ENCODE measurements at places on chromosomes 11 and 22. TPM values are rescaled to one million over a fixed set of nuclear protein-coding genes. Genes with fewer than 3 reads are reported as not detected.

The PANX3 gene
- not detected for total RNA-seq

The SYNGR1 gene
- total RNA-seq: 3.2 TPM

GRCh38 chr11:86639137-86639536 is 33.3 kb downstream of the ME3 start:
- DNase-seq: no peak

GRCh38 chr11:108239076-108239475 is 16.2 kb downstream of the ATM start:
- DNase-seq: no peak

DNA sequence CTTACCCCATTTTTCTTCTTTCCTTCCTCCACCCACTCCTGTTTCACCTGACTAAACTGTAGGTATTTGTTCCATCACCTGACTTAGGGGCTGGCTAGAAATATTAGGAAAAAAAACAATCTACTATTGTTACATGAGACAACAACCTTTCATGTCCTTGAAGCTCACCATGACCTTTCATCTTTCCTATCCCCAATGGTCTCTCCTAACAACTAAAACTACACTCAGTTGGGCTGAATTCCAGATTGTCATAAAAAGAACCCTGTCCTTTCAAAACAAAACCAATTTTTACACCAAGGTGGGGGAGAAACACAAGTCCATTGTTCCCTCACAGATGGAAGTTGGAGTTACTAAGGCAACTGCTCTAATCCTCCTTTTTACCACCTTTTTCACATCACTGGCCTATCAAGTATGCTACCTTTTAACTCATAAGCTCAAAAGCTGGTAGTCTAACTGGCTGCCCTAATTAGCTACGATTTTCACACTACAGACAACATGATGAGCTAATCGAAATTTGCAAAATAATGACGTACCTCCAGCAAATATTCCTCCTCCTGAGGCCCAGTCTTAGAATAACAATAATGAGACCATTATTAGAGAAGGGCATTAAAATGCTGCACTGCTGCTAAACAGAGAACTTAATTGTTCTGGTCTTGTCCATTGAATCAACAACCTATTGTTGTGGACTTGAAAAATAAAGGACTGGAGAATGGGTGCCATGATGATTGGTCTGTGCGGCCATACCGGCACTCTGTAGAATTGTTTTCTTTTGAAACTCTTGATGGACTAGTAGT is 46.5 kb upstream of the SOX6 start:
- DNase-seq: no peak
